Colonic mucosa (tissue), 4 donors: ENCODE measurements at places on chromosomes 4 and X. TPM values are rescaled to one million over a fixed set of nuclear protein-coding genes. Genes with fewer than 3 reads are reported as not detected.

Gene RPS3A
- 1,345 TPM for total RNA-seq

GRCh38 chr4:145045180-145045579 is 52.8 kb downstream of the ANAPC10 start:
- DNase-seq = no peak

GRCh38 chr4:91984466-91984865 is 319.3 kb upstream of the GRID2 start:
- DNase-seq = no peak

- DNase-seq = no peak
These were observed 128.6 kb downstream of the SHROOM3 start for GRCh38 chr4:76563454-76564122.

GRCh38 chrX:138925330-138925729 is 213.8 kb upstream of the FGF13 start:
- DNase-seq = no peak

- no peak for DNase-seq
These were observed 258.7 kb upstream of the CPEB2 start for GRCh38 chr4:14743601-14744000.

DNA sequence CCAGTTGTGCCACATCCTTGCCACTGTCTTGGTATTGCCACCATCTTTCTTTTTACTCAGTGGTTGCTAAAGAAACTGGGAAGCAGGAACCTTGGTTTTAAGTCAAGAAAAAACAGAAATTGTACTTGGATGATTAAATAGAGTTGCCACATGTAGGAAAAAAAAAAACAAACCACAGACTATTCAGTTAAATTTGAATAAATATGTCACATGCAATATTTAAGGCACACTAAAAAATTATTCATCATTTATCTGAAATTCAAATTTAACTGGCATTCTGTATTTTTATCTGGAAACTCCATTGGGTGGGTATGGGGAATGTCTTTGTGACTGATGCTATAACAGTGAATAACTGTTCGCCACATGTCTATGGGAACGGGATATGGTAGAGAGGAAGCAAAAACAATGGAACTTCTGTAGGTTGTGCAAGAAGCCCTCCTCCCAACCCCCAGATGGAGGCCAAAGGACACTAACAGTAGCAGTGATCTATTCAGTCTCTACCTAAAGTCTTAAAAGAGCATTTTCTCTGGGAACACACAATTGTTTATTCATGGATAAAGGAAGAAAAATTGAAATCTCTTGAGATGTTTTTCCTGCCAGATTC is 57.0 kb upstream of the PLAC8 start:
- DNase-seq = no peak

GRCh38 chr4:155931634-155932033 is 22.0 kb downstream of the CTSO start:
- no peak for DNase-seq

DNA sequence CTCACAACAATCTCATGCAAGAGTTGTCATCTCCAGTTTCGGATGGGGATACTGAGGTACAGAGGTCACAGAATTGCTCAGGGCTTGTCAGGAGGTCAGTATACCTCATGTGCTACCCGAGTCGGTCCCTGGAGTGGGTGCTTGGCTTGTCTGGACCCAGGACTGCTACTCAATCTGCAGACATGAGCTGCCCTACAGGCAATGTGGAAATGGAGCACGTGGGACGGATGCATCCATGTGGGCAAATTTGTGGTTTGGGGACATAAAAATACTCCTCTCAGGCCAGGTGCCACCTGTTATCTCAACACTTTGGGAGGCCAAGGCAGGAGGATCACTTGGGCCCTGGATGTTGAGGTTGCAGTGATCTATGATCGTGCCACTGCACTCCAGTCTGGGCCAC is 15.8 kb downstream of the USP11 start:
- DNase-seq = no peak

- DNase-seq = no peak
These were observed 4.0 kb downstream of the LDB2 start for GRCh38 chr4:16894406-16894805.

GRCh38 chr4:18398661-18399060 is 377.1 kb upstream of the LCORL start:
- no peak for DNase-seq

DNA sequence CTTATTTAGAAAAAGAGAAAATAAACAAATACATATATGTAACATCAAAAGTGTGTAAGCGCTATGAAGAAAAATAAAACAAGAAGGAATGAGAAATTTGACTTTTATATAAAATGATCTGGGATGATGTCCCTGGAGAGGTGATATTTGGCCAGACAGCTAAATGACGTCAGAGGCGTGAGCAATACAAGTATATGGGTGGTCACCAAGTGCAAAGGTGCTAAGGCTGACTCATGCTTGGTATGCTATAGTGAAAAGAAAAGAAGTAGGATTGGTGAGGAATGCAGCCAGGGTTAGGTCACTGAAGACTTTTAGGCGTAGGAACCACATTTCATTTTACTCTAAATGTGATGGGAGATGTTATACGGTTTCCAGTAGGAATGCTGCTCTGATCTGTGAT is 1049.1 kb upstream of the TENM3 start:
- DNase-seq = no peak

Gene CXCL10
- 0.72 TPM for total RNA-seq

- no peak for DNase-seq
These were observed 70.2 kb downstream of the CLDN22 start for GRCh38 chr4:183249854-183250253.

GRCh38 chr4:53763813-53764597 is 172.7 kb upstream of the LNX1 start:
- DNase-seq = no peak
